Activated CD8-positive, alpha-beta T cell treated with anti-CD3 and anti-CD28 coated beads for 36 hours (primary cell): ENCODE measurements at places on chromosomes 7 and 10. TPM values are rescaled to one million over a fixed set of nuclear protein-coding genes. Genes with fewer than 3 reads are reported as not detected.

The PCGF5 gene
- 34.8 TPM for total RNA-seq

The SLC18A3 gene
- total RNA-seq = not detected

The MRPL32 gene
- total RNA-seq = 68.5 TPM

The TMEM213 gene
- not detected for total RNA-seq

GRCh38 chr10:12884851-12885250 lies 116.7 kb downstream of the CCDC3 start:
- no peaks in the 10 kb centered on the region for H3K4me1 ChIP-seq
- no peak for DNase-seq
- H3K27me3 ChIP-seq = peaks cover 15% of the 10 kb centered on the region
- H3K27ac ChIP-seq = no peak overlapping the region
- H3K36me3 ChIP-seq = no peaks in the 10 kb centered on the region
- no peak overlapping the region for H3K4me3 ChIP-seq

DNA sequence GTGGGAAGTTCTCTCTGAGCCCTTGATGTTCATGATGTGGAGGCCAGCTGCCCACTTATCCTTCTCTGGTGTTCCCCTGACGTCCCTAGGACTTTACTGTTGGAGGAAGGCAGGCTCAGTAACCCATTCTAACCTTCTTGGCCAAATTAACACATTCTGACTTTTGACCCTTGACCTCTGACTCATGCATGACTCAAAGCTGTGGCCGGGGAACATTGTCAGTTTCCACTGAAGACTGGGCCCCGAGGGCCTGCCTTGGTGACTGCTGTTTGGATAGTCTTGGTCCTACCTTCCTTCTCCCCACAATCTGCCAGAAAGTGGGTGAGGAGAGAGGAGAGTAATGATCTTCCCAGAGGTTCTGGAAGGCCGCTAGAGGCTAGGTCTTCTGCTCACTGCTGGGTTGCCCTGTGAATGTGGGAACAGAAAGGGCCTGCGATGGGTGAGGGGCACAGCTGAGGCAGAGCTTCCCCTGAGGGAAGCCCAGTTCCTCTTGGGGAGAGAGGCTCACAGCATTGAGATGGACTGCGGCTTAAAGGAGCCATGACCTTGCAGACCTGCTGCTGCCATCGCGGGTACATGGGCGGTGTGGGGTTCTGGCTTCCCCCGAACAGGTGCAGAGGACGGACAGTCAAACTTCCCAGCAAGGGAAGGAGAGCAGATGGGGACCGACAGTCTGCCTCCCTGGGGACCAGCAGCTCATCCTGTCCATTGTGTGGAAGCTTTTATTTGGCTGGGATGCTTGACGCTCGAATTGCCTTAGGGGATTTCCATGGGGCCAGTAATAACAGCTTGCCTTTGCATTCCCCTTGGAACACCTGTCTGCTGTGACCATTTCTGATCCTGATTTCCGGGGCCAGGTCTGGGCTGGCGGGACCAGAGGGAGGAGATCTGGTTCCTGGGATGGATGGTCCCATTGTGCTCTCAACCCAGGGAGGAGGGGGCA lies 43.8 kb downstream of the ADAMTS14 start:
- H3K27ac ChIP-seq = peak overlapping the region; percentile 56
- peaks cover 10% of the 10 kb centered on the region for H3K4me1 ChIP-seq
- no peaks in the 10 kb centered on the region for H3K27me3 ChIP-seq
- H3K4me3 ChIP-seq = no peak overlapping the region

- peaks cover 11% of the 10 kb centered on the region for H3K4me1 ChIP-seq
- H3K27me3 ChIP-seq = peaks cover 42% of the 10 kb centered on the region
- peak; percentile 68 for DNase-seq
- peak within 1 kb of the TSS; percentile 58 for H3K4me3 ChIP-seq
These were observed at the start of gene VWA2 for GRCh38 chr10:114239117-114239993. VWA2 (plus strand) TSS chr10:114239254; CDS start chr10:114248714, 9,460 bp downstream.

DNA sequence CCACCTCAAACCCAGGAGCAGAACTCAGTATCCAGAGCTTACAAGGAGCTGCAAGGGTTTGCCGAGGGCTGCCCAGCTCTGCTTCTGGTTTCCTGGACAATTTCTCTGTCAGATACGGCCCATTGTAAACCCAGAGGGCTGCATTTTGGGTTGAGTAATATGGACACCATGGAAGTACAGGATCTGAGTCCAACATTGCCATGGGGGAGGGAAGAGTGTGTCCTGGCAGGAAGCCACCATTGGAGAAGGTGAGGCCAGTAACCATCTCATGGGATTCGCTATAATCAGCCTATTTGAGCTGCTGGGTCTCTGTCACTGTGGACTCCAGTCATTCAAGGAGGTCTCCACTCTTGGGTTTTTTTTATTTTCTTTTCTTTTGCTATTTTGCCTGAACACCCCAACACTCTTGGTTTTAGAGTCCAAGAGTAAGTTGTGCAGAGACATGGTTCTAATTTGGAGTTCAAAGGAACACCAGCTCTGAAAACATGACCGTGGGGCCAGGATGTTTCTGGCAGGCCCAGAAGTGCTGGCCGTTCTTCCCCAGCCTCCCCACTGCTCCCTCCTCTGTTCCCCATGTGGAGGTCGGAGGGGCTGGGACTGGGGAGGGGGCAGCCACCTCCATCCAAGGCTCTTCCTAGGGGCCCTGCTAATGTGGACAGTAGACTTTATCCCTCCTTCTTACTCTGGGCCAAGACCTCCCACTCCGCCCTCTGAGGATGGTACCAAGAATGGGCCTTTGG lies 46.2 kb downstream of the CHST3 start:
- H3K4me1 ChIP-seq = no peaks in the 10 kb centered on the region
- no peak for DNase-seq
- H3K4me3 ChIP-seq = no peak overlapping the region
- no peak overlapping the region for H3K27ac ChIP-seq

The CRHR2 gene
- not detected for total RNA-seq

- no peaks in the 10 kb centered on the region for H3K36me3 ChIP-seq
- no peak overlapping the region for H3K27ac ChIP-seq
- DNase-seq = no peak
- H3K4me3 ChIP-seq = no peak overlapping the region
These were observed 136.5 kb downstream of the PKD1L1 start for GRCh38 chr7:47811632-47812380.

GRCh38 chr7:33530664-33531063 lies 374.7 kb upstream of the BMPER start:
- H3K36me3 ChIP-seq = peaks cover 18% of the 10 kb centered on the region
- no peaks in the 10 kb centered on the region for H3K4me1 ChIP-seq
- H3K27ac ChIP-seq = no peak overlapping the region
- no peak overlapping the region for H3K4me3 ChIP-seq
- DNase-seq = no peak

DNA sequence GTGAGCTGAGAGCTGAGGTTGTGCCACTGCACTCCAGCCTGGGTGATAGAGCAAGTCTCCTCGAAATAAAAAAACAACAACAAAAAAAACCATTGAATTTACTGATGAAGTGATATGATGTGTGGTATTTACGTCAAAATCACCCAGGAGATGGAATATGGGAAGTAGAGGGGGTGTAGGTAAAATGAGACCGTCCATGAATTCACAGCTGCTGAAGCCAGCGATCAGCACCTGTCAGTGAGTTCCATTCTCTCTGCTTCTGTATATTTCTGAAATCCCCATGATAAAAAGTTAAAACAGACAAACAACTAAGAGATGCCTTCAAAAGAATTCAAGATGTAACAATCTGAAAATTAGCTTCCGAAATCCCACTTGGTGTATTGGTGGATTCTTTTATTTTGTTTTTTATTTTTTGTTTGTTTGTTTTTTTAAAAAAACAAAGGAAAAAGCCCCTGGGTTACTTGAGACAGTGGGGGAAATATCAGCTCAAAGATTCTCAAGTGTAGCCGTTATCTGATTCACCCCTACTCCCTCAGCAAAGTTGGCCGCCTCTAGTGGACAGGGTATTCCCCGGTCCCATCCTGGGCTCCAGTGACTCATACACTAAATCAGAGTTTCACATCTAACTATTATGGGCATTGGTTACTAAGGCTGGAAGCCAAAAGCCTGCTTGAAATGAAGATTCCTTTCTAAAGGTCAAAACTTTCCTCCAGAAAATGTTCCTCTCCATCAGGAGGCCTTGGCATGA lies 76.4 kb downstream of the MAP3K8 start:
- no peaks in the 10 kb centered on the region for H3K36me3 ChIP-seq
- no peak overlapping the region for H3K4me3 ChIP-seq
- H3K27ac ChIP-seq = peak overlapping the region; percentile 13
- DNase-seq = peak; percentile 73

DNA sequence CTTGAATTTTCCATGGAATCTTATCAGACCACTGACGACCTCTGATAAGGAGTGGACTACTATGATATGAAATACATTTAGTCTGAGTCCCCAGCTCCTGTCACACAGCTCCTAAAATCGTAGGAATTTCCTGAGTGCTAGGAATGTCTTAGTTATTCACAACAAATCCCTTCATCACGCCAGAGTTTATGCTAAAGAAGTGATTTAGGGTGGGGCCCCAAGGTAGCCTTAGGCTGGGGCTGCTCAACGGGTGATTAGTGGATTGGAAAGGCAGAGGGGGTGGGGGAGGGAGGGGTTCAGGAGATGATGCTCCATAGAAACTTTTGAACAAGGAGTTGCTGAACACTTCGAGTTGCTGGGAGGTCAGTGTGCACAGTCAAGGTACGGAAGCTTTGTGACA lies 7.0 kb upstream of the TET1 start:
- no peaks in the 10 kb centered on the region for H3K36me3 ChIP-seq
- DNase-seq = no peak
- no peaks in the 10 kb centered on the region for H3K4me1 ChIP-seq
- no peak overlapping the region for H3K27ac ChIP-seq

DNA sequence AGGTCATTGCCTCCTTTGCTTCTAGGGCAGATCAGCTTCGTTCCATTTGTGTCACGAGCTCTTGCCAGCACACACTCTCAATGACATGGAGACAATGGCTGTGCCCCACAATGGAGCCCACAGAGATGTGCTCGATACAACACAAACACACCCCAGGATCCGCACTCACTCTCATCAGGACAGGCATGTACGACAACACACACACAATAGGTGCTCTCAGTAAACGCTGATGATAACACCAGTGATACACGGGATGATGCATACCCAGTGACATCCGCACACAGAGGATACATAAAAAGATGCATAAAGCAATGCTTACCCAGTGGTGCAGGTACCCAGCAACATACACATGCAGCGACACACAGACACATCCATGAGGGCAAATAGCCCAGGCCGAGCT lies 61.2 kb upstream of the LBX1 start:
- H3K36me3 ChIP-seq = no peaks in the 10 kb centered on the region
- peaks cover 69% of the 10 kb centered on the region for H3K27me3 ChIP-seq
- no peak for DNase-seq
- H3K4me3 ChIP-seq = no peak overlapping the region

- peaks cover 12% of the 10 kb centered on the region for H3K36me3 ChIP-seq
- peak; percentile 45 for DNase-seq
- H3K4me1 ChIP-seq = peaks cover 54% of the 10 kb centered on the region
- H3K27me3 ChIP-seq = no peaks in the 10 kb centered on the region
- H3K27ac ChIP-seq = peak overlapping the region; percentile 86
These were observed 4.4 kb upstream of the GSTK1 start for GRCh38 chr7:143258831-143259230.

GRCh38 chr10:112002206-112002605 lies 181.4 kb downstream of the GPAM start:
- H3K4me3 ChIP-seq = no peak overlapping the region
- no peak overlapping the region for H3K27ac ChIP-seq
- H3K36me3 ChIP-seq = no peaks in the 10 kb centered on the region

GRCh38 chr7:45976485-45976856 lies 55.4 kb upstream of the IGFBP3 start:
- H3K4me1 ChIP-seq = peaks cover 7% of the 10 kb centered on the region
- DNase-seq = no peak
- no peak overlapping the region for H3K4me3 ChIP-seq
- no peak overlapping the region for H3K27ac ChIP-seq

- peaks cover 5% of the 10 kb centered on the region for H3K27me3 ChIP-seq
- no peaks in the 10 kb centered on the region for H3K4me1 ChIP-seq
- no peak for DNase-seq
- no peaks in the 10 kb centered on the region for H3K36me3 ChIP-seq
- H3K4me3 ChIP-seq = no peak overlapping the region
These were observed 39.9 kb downstream of the CCDC3 start for GRCh38 chr10:12961416-12962205.

DNA sequence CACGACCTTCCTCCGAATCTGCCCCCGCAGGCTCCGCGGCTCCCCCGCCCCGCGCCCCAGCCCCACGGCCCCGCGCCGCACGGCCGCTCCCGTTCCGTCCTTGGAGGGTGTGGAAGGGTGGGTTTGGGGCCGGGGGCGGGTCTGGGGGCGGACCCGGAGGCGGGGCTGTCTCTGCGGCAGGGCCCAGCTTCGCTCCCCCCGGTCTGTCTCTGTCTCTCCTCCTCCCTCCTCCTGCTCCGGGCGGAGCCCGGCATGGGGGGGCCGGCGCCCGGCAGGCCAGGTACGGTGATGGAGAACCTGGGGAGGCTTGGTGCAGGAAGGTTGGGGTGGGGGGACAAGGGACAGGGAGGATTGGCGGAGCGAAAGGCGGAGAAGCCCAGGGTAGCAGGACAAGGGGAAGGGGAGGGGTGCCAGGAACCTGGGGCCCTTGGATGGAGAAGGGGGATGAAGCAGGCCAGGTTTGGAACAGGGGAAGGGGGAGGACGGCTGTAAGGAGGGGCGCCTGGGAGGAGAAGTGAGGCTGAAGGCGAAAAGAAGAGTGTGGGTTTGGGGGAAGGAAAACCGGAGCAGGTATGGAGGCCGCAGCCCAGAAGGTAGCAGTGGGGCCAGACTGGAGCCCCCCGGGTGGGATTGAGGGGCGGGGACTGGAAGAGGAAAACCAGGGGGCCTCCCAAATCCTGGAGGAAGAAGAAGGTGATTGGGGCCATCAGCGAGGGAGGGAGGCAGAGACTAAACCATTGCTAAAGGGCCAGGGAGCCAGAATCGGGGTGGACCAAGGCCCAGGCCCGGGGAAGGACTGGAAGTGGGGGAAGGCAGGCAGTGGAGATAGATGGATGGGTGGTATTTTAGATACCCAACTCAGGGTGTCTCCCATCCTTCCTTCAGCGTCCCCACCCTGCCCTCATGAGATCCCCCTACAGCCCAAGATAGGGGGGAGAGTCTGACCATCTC lies at the start of gene NYAP1:
TSS of gene NYAP1 (plus strand) at position 206 of the 951 bp plus-strand sequence. CDS start 1,385 bp downstream, outside the sequence.
- peaks cover 15% of the 10 kb centered on the region for H3K4me1 ChIP-seq
- no peak for DNase-seq
- H3K36me3 ChIP-seq = no peaks in the 10 kb centered on the region
- H3K27me3 ChIP-seq = no peaks in the 10 kb centered on the region

The SPDYE5 gene
- total RNA-seq = not detected

GRCh38 chr10:118272149-118272721 lies 69.9 kb downstream of the FAM204A start:
- DNase-seq = no peak
- no peaks in the 10 kb centered on the region for H3K36me3 ChIP-seq
- no peak overlapping the region for H3K4me3 ChIP-seq
- H3K27ac ChIP-seq = no peak overlapping the region

The SLF2 gene
- 31.9 TPM for total RNA-seq
